Tongue (tissue), 3 donors: ENCODE measurements at places on chromosomes 16 and 17. TPM values are rescaled to one million over a fixed set of nuclear protein-coding genes. Genes with fewer than 3 reads are reported as not detected.

Gene SHISA9
- total RNA-seq: 2.6 TPM

Gene EVPL
- 42.3 TPM for total RNA-seq

Gene KLHL11
- 30.0 TPM for total RNA-seq

Gene PHLPP2
- 6.5 TPM for total RNA-seq

Gene LPO
- total RNA-seq: 6.4 TPM

Gene CACNA1G
- 10.4 TPM for total RNA-seq
